ENCODE measurements at places on chromosomes 12 and 14.

DNA sequence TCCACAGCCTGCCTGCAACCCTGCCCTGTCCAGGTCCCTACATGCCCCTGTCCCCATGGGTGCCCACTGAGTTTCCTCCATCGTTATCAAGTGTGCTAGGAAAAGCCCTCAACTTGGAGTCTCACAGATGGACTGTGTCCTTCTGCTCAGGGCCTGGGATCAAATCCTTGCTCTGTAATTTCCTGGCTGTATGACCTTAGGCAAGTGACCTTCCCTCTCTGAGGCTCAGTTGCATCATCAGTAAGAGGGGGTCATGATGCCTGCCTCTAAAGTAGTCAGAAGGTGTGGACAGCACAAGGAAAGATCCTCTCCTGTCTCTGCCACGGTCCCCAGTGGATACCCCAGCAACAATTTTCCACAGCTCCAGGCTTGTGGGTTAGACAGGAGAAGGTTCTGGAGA, 22.2 kb downstream of the RASAL1 start:
- no peak for DNase-seq

- DNase-seq: no peak
Observed at GRCh38 chr12:87529413-87529812, 499.8 kb downstream of the C12orf50 start.

DNA sequence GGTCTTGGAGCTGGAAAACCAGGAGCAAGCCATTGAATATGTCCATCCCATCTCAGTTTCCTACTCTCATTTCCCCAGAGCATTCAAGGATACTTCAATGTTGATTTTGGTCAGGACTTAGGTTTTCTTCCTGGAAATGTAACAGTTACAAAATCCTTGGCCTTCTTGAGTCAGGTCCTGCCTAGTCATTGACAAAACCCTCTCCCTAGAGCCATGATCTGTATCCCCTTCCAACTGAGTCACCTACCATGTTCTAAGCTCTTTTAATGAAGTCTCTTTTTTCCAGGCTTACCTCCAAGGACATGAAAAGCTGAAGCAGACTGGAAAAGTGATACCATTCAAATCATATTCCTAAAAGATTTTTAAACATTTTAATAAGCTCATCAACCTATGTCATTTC, 549.2 kb downstream of the GALC start:
- DNase-seq: no peak

GRCh38 chr14:87199381-87199780, 793.6 kb downstream of the GALC start:
- DNase-seq: no peak

- no peak for DNase-seq
Observed at GRCh38 chr14:96902004-96902403, 104.8 kb downstream of the VRK1 start.

DNA sequence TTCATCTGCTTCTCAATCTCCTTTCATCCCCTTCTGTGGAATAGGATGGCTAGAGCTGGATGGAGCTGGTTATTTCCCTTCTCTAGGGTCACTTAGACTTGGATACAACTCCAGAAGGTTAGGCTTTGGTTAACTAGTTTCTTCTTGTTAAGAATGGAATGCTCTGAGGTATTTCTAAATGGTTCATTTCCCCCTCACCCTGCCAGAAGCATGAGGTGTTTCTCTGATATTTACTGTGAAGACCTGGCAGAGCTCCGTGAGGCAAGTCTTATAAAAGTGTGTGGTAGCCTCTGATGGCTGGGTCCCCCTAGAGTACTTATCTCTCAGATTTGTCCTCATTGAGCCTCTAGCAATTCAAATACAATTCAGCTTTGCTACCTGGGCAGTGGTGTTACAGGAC, 207.9 kb downstream of the SLC16A7 start:
- no peak for DNase-seq

- DNase-seq: no peak
Observed at GRCh38 chr12:13504736-13505135, 308.2 kb downstream of the EMP1 start.

DNA sequence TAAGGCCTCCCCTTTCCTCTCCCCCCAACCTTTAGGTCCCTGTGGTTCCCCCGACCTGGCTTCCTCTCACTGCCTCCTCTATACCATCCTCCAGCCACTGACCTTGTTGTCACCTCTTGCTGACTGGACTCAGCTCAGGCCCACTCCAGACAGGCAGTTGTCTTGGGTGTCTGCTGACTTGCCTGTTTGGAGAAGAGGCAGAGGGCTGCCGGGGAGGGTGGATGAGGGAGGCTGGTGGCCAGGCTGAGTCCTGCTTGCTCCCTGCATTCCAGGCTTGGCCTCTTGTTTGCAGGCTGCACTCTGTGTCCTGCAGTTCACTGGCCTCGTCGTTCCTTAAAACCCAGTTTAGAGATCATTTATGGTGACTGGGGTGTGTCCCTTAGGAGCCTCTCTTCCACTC, 31.0 kb upstream of the RD3L start:
- DNase-seq: no peak

DNA sequence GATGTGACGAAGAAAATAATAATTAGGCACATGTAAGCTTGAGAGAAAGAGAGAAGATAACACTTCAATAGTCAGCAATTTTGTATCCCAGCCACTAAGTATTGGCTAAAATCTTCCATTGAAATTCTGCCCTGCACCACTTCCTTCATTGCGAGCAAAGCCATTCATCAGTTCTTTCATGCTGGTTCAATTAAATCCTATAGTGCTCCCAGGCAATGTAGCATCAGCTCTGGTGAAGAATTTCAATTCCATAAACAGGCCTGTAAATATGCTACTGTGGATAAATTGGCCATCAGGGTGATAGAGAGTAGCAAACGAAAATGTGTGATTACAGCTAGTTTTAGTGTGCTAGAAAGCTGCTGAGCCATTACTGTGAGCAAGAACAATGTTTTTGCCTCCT, 24.7 kb downstream of the RPL10L start:
- peak; percentile 6 for DNase-seq

GRCh38 chr12:15699886-15700285, 89.3 kb downstream of the EPS8 start:
- DNase-seq: no peak

- peak; percentile 51 for DNase-seq
Observed at GRCh38 chr12:25241167-25242020, 9.3 kb downstream of the KRAS start.

DNA sequence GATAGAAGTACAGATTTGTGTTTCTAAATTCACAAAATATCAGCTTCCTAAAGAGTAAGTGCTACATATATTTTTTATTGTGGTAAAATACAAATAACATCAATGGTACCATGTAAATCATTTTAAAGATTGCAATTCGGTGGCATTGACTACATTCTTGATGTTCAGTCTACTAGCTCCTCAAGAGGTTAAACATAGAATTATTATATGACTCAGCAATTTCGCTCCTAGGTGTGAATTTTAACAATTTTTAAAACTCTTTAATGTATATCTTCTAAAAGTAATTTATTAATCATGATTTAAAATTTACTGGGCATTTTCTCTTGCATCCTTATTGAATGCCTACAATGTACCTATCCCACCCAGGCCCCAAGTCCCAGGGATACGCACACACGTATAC, 29.8 kb upstream of the OAS1 start:
- DNase-seq: no peak

- DNase-seq: peak; percentile 28
Observed at GRCh38 chr12:53596920-53597363, 29.2 kb downstream of the ATF7 start.

DNA sequence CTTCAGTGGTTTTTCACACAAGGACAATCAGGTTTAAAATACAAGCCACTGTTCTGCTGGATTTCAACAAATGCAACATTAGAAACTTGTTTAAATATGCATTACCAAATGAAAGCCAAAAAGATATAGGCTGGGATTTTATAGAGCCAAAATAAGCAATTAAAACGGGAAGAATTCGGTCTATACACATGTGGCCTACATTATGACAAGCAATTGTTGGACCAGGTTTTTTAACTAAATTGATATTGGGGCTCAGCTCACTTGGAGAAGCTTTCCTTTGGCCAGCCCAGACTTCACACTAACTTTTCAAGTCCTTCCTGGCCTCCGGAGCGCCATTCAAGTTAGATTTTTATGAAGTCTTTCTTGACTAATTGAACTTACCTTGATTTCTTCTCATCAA, 16.9 kb upstream of the PDE3A start:
- DNase-seq: no peak

GRCh38 chr14:65731933-65732506, 319.5 kb downstream of the FUT8 start:
- no peak for DNase-seq

GRCh38 chr12:24125280-24125679, 175.8 kb upstream of the SOX5 start:
- DNase-seq: no peak

DNA sequence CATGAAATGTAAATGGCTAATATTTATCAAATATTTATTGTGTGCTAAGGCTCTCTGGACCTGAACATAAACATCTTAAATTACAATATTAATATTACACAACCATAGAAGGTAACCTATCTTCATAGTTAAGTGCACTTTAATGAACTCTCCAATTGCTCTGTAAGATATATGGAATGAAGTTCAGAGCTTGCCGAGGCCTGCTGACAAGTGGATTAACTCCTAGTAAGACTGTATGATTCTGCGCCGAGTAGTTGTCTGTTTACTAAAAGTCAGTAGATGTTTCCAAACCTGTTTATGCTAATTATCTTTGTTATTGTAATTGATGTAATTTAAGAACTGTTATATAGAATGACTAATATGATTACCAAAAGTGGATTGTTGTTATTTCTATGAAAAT, 77.2 kb downstream of the PTPRR start:
- DNase-seq: no peak

- DNase-seq: no peak
Observed at GRCh38 chr14:93855737-93856136, 67.5 kb upstream of the PRIMA1 start.

GRCh38 chr12:32466986-32467711, 67.8 kb downstream of the FGD4 start:
- DNase-seq: no peak

DNA sequence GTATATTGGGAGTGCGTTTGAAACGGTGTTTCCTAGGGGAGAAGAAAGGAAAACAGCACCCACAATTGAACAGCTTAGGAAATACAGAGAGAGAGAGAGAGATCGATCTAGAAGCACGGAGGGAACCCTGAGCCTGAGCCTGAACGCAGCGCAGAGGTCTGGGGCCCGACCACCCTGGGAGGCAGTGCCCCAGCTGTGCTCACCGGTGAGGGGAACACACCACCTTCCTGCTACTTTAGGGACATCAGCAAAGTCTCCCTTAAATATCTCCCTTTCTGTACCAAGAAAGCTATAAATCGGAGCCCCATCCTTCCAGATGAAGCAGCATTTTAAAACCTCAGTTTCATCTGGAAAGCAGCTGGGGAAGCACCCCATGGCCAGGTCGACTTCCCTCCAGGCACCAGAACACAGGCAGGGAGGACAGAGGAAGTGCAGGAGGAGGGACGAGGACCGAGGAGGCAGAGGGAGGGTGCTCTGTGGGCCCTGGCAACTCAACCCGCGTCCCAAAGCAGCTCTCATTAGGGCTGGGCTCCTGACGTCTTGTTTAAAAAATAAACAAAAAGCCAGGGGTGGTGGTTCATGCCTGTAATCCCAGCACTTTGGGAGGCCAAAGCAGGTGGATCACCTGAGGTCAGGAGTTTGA, 12.2 kb downstream of the RIMBP2 start:
- no peak for DNase-seq

DNA sequence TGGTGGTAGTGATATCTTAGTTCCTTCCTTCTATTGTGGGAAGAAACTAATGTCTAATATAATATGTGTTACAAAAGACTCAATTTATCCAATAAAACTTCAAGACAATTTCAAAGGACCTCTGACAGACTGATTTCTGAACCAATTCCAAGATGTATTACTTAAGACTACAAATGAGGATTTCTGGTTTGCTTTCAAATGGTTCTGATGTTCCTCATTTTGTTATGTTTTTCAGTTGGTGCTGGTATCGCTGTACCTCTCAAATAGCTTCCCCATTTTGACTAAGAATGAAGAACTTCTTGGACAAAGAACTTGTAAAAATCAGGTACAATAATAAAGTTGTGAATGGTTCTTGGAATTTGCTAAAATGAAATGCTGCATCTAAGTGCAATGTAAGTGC, 19.4 kb upstream of the MBIP start:
- DNase-seq: no peak

DNA sequence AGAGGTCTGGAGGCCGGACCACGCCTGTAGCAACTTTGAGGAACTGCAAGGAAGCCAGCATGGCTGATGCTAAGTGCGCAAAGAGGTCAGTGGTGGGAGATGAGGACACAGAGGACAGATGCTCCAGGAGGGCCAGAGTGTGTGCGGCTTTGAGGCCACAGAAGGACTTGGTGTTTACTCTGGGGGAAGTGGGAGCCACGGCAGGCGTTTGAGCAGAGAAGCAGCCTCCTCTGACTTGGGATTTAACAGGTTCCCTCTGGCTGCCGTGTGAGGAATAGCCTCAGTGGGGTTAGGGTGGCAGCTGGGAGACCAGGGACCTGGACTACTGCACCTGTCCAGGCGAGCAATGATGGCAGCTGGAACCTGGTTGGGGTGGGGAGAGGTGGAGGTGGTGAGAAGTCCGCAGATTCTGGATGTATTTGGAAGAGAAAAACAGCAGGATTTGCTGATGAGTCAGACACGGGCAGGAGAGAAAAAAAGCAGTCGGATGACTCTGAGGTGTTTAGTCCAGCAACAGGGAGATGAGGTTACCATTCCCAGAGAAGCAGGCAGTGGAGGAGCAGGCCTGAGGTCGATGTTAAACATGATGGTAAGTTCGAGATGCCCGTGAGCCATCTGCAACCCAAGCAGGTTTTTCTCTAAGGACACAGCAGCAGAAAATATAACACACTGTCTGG, 143.5 kb downstream of the SCARB1 start:
- no peak for DNase-seq

DNA sequence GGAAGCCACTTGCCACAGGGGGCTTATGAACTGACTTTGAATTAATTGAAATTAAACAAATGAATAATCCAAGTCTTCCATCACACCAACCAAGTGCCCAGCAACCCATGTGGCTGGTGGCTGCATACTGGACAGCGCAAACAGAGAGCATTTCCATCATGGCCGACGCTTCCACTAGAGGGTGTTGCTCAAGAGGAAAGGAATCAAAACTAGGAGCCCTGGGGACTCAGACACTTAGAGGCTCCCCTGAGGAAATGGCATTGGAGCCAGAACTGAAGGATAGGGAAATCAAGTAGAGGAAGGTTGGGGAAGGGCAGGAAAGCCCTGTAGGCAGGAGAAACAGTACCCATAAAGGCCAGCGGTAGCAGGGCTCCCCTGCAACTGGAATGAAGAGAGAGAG, 50.6 kb upstream of the NUAK1 start:
- peak; percentile 46 for DNase-seq

- DNase-seq: no peak
Observed at GRCh38 chr14:92719890-92720323, 28.5 kb downstream of the LGMN start.

- peak; percentile 93 for DNase-seq
Observed at GRCh38 chr12:103840876-103841689, at the start of gene NT5DC3. Gene NT5DC3, minus strand, starts transcription at chr12:103841234. Its CDS starts 78 bp downstream, at chr12:103841156.

All from neural progenitor cell (in vitro differentiated cells).